ENCODE measurements at places on chromosomes 2 and 18.

DNA sequence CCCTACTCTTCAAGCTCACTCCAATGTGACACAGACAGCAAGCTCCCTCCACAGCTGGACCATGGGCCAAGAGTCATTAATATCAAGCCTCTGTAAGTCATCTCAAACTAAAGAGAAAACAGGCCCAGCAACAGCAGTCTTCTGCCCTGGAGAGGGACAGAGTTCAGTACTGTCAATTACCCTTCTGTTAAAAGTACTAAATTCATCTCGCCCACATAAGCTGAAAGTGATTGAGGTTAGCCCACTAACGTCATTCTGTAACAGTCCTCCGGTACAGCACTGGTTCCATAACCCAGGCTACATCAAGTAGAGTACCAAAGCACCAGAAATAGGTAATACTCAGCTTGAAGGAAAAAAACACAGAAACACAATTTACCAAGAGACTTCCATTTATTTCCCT, 25.9 kb downstream of the THADA start:
- DNase-seq, result no peak

DNA sequence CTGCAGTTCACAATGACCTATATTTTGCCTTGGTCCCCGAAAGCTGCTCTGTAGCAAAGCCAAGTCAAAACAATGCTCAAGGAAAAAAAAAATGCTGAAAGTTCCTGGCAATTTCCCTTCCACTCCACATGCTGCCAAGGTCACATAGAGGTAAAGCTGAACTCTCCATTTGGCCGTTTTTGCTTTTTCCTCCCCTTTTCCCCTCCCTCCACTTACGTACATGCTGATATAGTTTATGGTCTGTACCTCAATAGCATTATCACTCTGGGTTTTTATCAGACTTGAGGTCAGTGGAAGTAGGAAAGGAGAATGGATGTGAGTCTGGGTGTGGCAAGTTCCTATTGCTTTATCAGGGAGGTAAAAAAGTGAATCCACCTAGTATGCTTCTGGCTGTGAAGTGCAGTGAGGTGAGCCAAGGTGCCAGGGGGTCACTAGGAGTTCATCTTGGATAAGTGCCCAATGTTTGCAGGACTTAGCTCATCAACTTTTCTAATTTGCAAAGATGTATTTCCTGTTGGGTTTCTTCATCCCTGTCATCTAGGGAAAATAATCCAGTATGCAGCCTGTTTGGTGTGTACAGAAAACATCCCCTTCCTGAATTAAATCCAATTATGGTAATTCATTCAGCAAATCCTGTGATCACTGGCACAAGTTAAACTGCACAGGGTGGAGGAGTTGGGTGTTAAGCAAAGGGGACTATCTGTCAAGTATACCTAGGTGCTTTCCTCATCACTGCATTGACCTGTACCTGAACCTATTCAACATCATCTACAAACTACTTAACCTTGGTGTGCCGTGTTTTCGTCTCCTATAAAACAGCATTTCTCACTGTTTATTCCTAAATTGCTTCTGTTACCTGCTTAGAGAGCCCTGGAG, 124.3 kb upstream of the CYP26B1 start:
- no peak for DNase-seq

DNA sequence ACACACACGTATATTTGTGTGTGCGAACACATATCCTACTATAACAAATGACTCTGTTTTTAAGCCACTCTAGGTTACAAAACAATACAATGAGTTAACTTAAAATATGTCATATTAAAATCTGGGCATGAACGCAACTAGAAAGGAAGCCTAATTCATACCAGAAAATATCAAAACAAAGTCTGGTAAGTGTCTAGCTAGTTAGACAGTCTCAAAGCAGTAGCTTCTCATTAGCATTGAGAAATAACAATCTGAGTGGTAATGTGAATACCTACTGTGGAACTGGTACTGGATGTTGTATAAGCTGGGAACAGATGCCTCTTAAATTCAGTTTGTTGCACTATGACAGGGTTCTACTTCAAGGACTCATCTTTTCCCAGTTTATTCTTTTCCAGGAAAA, 32.5 kb upstream of the WIPF1 start:
- DNase-seq, result peak; percentile 70

GRCh38 chr2:72543497-72544216, 282.2 kb downstream of the EXOC6B start:
- DNase-seq, result no peak

DNA sequence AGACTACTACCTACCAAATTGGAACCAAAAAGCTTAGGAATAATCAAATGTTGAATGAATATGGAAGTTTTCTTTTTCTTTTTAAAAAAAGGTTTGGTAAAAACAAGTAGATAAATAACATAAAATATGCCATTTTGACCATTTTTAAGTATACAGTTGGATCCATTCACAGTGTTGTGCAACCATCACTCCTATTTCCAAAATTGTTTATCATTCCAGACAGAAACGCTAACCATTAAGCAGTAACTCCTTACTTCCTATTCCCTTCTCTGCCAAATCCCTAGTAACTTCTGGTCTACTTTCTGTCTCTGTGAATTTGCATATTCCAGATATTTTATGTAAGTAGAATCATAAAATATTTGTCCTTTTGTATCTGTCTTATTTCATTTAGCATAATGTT, 39.8 kb downstream of the CD302 start:
- DNase-seq, result peak; percentile 37

DNA sequence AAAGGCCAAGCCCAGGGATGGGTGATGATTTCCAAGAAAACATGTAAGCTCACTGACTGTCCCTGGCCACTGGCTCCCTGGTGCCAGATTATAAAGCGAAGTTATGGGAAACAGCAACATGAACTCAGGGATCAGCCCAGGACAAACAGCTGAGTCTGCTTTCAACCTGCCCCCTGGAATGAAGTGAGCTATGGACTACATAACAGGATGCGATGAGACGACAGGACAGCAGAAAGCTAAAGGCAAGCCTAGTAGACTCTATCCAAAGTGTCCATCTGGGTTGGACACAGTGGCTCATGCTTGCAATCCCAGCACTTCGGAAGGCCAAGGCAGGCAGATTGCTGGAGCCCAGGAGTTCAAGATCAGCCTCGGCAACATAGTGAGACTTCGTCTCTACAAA, 16.6 kb upstream of the KCMF1 start:
- no peak for DNase-seq

- peak; percentile 38 for DNase-seq
Observed at GRCh38 chr2:101823859-101824258, 126.4 kb downstream of the MAP4K4 start.

Data from AG10803 (cell line).